ENCODE measurements at places on chromosomes 11 and 22.

DNA sequence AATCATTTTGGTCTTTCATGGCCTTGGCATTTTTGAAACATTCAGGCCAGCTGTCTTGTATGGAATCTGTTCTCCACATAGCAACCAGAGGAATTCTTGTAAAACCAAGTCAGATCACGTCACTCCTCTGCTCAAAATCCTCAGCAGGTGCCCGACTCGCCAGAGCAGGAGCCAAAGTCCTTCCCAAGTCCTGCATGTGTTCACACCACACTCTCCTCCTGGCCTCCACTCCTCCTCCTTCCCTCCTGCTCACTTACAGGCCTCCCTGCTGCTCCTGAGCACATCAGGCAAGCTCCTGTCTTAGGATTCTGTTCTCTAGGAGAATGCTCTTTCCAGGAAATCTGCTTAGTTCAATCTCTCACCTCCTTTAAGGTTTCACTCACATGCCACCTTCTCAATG, 6.9 kb upstream of the PSMC3 start:
- no peak for DNase-seq

- DNase-seq: no peak
Measured at GRCh38 chr22:44701824-44702478, at the start of gene PRR5. Gene PRR5, plus strand, starts transcription at chr22:44702204. Its CDS starts 271 bp downstream, at chr22:44702475.

DNA sequence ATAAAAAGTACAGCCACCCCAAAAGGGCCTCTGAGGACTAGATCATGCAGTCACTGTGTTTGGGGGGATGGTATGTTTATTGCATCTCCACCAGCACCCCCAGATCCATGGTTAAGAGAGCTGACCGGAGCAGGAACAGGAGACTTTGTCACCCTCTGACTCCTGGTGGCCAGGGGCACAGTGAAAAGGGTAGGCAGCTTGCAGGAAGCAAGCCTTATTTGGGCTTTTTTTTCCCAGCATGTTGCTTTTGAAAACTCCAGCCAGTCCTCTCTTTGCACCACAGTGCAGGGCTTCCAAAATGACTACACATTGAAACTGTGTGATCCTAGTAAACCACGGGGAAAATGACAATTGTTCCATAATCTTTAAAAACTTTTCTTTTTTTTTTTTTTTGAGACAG, 20.6 kb downstream of the PRR5 start:
- no peak for DNase-seq

DNA sequence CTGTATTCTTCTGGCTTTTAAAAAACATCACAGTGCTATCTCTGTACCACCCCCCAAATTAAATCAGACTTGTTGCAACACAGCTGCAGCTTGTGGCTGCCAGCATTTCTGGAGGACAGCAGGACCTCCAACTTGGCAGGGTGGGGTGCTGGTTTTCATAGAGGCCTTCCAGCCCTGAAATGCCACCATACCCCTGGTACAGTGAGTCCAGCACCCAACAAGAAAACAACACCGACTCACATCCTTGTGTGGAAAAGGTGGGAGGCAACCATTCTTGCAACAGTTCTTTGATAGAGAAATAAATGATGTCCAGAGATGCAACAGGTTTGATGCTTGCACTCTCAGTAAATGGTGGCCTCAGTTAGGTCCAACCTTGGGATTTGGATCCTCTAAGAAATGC, 96.0 kb downstream of the ABTB2 start:
- DNase-seq: no peak

DNA sequence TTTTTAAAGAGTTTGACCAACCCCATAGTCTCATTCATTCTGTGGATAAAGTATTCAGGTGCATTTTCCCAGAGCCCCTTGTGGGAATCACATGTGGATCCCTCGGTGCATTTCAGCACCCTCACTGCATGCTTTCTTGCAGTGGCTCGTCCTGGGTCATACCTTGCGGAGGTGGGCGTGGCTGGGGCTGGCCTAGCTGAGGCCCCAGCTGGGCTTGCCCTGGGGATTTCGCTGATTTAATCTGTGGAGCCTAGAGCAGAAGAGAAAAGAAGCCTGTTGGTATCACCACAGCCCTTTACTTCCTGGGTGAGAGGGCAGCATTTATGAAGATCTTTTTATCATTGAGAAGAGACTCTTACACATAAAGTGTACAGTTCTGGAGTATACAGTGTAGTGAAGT, 53.1 kb downstream of the FBXO7 start:
- no peak for DNase-seq

DNA sequence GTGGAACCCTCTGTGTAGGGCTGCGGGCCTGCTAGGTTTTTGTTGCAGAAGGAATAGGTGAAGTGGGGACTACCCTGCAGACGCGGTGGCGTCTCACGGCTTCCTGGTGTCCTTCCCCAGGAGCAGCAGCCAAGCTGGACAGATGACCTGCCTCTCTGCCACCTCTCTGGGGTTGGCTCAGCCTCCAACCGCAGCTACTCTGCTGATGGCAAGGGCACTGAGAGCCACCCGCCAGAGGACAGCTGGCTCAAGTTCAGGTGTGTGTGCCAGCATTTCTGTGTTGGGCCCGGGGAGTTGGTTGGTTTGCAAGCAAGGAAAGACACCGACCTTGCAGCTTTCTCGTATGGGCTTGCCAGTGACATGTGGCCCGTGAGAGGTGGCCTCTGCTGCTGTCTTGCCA, 15.3 kb downstream of the TAB1 start:
- DNase-seq: no peak

GRCh38 chr22:43275545-43276317, 67.4 kb downstream of the SCUBE1 start:
- no peak for DNase-seq

- DNase-seq: no peak
Measured at GRCh38 chr11:79363861-79364378, 76.9 kb downstream of the TENM4 start.

- no peak for DNase-seq
Measured at GRCh38 chr11:95054356-95054755, 5.1 kb downstream of the KDM4F start.

DNA sequence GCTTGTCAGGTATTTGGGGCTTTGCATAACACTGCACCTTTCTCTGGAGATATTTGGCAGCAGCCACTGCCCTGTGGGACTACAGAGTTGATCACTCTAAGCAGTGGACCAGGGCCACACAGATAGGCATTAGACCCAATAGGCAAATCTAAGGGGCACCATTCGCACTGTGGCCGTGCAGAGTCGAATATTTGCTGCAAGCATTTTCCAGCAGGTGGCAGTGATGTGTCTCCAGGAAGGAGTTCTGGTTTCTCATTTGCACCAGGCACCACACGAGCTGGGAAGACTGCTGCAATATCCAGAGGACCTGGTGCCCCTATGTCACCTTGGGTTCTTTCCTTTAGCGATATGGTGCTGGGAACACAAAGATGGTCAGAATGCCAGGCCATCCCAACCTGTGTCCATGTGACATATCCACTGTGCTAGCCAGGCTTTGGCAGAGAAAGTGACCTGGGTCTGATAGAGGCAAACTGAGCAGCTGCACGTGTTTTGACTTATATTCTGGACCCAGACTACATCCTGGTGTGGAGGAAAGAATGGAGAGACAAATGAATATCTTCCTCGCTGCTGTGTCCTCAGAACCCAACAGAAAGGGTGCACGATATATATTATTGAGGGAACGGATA, 318.7 kb downstream of the BUD13 start:
- no peak for DNase-seq

- DNase-seq: no peak
Measured at GRCh38 chr11:69705351-69705811, 1.6 kb upstream of the FGF19 start.

- no peak for DNase-seq
Measured at GRCh38 chr22:36901411-36902142, 11.9 kb upstream of the CSF2RB start.

- DNase-seq: no peak
Measured at GRCh38 chr22:21003782-21004181, 1.9 kb upstream of the THAP7 start.

DNA sequence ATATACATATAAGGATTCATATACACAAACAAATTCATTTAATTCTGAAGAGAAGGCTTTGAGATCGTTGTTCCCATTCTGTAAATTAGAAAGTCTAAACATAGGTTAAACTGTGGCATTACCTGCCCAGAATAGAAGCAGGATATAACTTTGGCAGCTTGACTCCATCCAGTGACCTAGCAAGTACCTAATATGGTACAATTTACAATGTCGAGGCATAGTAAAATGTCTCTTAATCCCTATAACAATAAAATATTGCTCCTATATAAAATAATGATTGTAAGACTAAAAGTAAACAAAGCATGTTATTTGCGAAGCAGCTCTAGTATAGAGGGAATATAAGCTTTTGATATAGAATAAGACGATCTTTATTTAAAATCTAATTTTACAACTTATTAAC, 756.0 kb downstream of the LUZP2 start:
- DNase-seq: no peak

DNA sequence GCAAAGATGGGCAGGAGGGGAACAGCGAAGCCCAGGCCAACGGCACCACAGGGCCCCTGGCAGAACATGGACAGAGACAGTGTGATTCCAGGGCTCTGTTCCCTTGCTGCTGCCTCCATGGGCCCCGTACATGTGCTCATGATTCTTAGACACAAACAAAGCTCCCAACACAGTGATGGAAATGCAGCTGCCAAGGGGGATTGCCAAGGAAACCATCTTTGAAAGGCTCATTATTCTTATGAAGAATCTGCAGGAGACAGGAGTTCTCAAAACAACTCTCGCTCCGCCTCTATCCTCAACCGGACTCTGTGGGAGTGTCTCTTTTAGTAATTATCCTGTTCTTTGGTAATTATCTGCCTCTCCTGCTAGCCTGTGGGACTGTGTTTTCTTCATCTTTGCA, 32.2 kb downstream of the SERPINH1 start:
- no peak for DNase-seq

DNA sequence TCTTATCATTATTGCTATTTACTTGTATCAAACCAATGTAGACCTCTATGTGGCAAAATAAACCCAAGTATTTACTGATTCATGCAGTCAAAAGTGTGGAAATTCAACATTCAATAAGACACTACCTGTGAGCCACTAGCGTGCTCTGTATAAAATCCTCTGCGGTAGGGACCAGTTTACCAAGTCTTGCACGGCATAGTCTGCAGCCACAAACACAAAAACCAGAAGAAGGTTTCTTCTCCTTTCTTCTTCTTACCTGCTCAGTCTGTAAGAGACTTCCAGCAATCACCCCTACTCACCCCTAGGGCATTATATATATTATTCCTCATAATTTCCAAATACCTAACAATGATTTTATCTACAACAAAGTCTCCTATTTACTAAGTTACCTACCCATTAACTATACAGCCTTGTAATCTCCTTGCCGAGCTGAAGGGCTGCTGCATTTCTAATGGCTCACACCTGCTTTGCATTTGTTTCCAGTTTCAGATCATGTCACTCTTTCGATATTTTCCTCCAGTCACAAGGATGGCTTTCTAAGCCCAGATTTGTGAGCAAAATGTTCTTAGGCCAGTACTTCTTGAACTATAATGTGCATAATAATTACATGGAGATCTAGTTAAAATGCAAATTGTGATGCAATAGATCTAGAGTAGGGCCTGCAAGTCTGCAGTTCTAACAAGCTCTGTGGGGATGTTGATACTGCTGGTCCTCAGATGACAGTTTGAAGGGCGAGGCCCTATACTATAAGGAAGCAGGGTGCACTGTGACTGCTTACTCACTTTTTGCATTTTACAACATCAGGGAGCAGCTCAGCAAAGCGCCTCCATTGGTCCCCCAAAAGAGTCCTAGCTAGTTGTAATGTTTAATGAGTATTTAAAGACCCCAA, 191.9 kb upstream of the DDI1 start:
- DNase-seq: no peak

GRCh38 chr11:898143-898511, 12.5 kb downstream of the CHID1 start:
- DNase-seq: no peak

DNA sequence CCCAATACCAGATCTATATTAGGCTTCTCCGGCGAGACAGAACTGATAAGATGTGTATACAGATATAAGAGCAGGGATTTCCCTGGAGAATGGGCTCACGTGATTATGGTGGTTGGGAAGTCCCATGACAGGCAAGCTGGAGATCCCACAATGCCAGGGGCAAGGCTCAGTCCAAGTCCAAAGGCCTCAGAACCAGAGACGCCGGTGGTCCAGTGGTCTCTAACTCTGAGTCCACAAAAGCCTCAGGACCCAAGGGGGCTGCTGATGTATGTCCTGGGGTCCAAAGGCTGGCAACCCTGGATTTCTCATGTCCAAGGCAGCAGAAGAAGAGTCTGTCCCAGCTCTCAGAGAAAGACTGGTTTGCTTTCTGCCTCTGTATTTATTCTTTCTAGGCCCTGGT, 15.8 kb upstream of the OSBPL5 start:
- DNase-seq: no peak

DNA sequence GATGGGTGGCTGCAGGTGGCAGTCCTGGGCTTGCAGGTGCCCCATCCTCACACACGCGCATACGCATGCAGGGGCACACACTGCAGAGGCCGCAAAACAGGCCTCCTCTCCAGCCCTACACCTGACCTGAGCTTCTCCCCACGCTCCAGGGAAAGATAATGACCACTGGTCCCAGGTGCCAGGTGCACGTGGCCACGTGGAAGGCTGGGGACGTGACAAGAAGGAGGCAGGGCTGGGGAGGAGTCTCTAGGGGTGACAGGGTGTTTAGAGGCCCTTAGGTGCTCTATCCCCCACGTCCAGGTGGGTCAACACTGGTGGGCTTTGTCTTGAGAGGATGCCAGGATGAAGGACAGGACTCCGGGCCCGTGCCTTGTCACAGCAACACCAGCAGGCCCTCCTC, 23.5 kb upstream of the CPT1A start:
- DNase-seq: no peak

GRCh38 chr11:26958005-26958701, 35.8 kb upstream of the FIBIN start:
- no peak for DNase-seq

GRCh38 chr11:22555881-22556280, 69.7 kb downstream of the FANCF start:
- DNase-seq: no peak

DNA sequence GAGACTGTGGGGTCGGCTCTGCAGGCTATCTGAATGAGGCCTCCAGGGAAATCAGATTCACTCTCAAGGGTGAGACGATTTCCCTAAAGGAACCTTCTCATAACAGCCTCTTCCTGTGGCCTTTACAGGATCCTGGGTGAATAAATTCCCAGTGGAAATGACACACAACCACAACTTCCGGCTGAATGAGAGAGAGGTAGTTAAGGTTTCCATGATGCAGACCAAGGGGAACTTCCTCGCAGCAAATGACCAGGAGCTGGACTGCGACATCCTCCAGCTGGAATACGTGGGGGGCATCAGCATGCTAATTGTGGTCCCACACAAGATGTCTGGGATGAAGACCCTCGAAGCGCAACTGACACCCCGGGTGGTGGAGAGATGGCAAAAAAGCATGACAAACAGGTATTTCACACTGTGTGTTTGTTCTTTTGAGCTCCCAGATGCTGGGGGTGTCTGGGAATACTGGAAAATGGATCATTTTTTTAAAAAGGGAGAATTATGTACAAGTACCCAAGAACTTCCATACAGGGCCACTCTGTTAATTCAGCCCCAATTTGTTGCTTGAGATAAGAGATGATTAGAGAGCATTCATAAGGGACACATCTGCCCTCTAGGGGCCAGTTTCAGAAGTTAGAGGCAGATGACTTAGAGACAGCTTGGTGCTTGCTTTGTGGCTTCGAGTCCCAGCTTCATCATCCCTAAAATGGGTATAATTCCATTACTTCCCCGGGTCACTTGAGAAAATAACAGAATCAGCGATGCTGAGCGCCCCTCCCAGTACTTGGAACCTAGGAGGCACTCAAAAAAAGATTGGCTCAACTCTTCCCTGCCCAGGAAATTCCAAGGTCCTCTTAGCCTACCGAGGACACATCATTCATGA, 10.2 kb downstream of the SERPIND1 start:
- DNase-seq: no peak
